ENCODE measurements at places on chromosomes 1 and 21.

DNA sequence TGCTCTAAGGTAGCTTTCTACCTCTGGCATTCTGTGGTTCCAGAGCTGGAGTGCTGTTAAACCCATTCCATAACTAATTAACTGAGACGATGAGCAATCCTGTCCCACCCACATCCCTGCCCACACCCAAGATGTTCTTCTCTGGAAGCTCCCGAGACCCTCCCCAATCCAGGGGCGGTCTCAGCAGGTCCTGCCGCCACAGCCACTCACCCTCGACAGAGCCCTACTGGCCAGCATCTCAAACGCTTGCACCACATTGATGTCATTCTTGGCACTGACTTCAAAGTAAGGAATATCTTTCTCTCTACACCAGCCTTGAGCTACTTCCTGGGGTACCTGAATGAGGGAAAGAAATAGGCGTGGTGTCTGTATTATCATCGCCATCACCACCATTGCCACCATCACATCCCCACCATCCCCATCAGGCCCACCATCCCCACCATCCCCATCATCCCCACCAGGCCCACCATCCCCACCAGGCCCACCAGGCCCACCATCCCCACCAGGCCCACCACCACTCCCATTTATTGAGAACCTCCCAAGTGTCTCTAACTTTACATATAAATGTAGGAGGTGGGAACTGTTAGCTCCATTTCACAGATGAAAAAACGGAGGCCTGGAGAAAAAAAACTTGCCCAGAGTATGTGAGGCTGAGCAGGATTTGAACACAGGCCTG is 17.7 kb downstream of the RAB7B start:
- DNase-seq = no peak

DNA sequence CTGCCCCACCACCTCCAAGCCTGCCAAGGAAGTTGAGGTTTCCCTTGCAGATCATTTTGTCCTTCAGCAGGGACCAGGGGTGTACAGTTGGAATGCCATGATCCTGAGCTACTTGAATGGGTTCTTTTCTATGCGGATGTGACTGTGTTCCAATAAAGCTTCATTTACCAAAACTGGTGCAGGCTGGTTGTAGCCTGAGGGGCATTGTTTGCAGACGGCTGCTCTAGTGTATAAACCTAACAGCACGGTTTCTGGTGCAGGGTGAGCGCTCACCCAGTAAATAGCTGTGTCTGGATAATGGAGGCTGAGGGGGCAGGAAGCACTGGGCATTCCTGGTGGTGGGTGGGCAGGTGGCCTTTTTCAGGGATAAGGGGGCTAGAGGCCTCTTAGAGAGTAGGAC is 72.7 kb upstream of the ACTL8 start:
- no peak for DNase-seq

DNA sequence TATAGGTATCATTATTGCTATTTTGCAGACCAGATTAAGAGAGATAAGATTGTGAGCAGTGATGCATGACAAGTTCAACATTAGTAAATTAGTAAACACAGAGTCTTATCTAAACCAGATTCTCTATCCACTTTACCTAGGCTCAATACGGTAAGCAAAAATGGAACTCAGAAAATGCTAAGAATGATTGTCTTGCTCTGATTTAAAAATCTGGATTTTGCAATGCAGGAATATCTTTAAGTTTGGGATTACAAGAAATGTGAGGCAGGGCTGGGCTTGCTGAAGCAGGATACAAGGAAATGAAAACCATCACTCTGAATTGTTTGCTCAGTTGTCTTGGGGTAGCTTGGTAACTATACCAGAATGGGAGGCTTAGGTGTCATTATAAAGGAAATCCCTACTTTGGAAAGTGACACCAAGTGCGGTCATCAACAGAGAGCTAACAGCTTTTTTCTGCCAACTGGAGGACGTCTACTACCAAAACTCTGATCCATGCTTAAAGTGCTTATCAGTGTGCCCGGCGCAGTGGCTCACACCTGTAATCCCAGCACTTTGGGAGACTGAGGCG is 332.7 kb upstream of the RUNX1 start:
- no peak for DNase-seq

- DNase-seq = no peak
These were observed 11.2 kb downstream of the PRMT2 start for GRCh38 chr21:46646541-46647154.

- peak; percentile 17 for DNase-seq
These were observed 129.3 kb upstream of the GORAB start for GRCh38 chr1:170402476-170403311.

DNA sequence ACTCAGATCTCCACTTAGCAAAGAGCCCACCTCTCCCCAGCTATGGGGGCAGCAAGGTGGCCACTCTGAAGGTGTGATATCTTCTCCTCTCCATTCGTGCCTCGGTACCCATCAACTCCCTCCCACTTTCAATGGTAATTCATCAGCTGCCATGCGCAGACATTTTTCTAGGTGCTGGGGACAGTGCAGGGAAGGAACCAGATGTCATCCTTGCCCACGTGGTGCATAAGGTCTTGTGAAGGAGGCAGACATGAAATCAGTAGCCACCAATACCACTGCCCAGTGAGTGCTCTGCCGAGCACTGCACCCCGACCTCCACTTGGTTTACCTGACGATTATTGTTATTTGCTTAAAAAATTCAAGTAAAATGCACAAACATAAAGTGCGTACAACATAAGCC is 76.3 kb upstream of the CSF3R start:
- no peak for DNase-seq

DNA sequence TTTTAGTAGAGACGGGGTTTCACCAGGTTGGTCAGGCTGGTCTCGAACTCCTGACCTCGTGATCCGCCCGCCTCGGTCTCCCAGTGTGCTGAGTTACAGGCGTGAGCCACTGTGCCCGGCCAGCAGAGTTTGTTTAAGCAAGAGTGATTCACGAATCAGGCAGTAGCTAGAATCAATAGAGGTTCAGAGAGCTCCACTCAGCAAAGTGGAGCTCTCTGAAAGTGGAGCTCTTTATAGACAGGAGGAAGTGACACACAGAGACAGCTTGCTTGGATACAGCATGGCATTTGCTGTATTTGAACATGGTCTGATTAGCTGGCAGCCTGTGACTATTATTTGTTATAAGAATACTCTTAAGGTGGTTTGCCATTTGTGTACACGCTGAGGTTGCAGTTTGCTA is 27.1 kb upstream of the CD34 start:
- DNase-seq = no peak

DNA sequence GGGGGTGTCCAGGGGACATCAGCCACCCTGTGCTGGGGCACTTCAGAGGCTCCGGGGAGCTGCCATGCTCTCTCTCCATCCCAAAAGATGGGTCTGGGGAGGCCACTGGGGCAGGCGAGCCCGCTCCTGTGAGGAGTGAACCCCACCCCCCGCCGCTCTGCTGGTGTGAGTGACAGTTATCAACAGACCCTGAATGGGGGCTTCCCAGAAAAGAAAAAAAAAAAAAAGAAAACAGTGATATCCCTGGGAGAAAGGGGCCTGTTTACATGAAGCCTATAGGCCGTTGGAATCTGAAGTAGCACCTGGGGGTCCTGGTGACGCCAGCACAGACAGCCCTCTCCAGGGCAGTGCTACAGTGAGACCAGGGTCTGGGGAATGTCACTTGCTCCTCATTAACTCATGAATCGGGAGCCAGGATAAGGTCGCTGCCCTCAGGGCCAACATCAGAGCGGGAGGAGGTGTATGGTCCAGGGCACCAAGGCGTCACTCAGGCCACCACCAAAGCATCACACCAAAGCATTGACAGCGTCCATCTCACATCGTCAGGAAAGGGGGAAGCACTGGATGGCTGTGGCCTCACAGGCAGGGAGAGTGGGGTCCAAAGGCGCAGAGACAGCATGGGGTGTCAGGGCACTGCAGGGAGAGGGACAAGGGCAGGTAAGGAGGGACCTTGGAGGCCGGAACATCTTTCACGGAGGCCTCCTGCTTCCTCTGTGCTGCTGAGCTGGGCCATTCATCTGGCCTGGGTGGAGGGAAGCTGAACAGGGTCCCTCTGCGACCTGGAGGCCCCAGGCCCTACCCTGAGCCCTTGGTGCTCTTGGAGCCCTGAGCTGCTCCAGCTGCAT is 8.4 kb upstream of the NPHP4 start:
- DNase-seq = no peak

DNA sequence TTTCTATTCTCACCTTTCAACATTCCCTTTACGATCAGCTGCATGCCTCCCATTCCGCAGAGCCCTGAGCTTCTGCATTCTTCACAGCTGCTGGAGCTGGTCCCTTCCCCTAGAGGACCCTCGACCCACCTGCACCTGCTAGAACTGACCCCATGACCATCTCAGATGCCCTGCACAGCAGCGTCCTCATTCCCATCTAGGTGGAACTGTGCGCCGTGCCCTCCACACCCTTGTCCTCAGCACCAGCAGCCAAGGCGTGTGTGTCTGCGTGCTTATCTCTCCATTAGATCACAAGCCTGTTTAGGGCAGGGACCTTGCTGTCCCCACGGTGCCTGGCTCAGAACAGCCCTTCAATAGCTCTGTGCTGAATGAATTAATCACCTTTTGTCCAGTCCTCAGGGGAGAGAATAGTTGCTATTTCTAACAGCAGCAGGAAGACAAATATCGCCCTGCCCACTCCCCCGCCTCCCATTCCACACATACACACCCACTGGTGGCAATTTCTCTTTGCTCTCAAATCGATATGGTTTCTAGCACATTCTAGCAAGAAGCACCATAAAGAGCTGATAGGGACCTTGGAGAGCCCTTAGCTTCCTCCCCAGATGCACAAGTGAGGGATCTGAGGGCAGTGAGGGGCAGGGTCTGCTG is 61.7 kb downstream of the KCNN3 start:
- no peak for DNase-seq

- DNase-seq = no peak
These were observed 33.3 kb downstream of the LDLRAD1 start for GRCh38 chr1:53984726-53985125.

DNA sequence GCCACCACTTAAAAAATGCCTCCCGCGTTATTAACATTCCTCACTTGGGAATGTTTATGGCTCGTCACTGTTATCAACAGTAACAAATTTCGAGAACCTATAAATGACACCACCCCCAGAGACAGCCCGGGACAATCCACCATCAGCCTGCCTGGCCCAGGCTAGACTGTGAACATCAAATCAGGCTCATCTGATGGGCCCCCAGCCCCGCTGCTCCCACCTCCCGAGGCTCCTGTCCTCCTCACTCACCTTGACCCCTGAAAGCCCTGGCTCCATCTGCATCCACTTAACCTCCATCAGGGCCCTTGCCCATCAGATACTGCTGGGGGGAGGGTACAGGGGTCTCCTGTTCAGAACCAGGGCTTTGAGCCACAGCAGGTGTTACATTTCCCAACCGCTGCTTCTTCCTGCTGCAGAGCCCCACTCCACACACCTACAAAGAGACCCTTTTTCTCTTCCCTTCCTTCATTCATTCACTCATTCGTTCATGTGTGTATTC is 156.5 kb upstream of the VAMP3 start:
- no peak for DNase-seq

- no peak for DNase-seq
These were observed 85.3 kb upstream of the ARHGAP29 start for GRCh38 chr1:94322696-94323095.

GRCh38 chr1:239478069-239478468 is 91.7 kb downstream of the CHRM3 start:
- DNase-seq = no peak

DNA sequence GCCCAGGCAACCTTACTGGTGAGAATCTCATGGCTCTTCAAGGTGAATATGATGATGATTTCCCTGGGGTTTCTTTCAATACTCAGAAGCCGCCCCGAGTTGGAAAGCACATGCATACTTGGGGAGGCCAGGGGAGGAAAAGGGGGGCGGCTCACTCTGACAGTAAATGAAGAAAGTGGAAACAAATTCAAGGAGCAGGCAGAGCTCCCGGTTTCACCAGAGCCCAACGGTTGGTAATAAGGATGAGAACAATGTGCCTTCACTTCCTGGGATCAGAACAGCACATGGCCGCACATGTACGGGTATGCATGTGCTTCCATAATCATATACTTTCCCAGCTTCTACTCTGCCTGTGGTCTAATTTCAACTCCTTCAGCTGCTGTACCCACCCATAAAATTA is 3.8 kb upstream of the ARHGEF2 start:
- no peak for DNase-seq

- DNase-seq = no peak
These were observed 187.3 kb downstream of the AK5 start for GRCh38 chr1:77468949-77469710.

GRCh38 chr1:98196012-98196411 is 275.2 kb upstream of the DPYD start:
- DNase-seq = no peak

DNA sequence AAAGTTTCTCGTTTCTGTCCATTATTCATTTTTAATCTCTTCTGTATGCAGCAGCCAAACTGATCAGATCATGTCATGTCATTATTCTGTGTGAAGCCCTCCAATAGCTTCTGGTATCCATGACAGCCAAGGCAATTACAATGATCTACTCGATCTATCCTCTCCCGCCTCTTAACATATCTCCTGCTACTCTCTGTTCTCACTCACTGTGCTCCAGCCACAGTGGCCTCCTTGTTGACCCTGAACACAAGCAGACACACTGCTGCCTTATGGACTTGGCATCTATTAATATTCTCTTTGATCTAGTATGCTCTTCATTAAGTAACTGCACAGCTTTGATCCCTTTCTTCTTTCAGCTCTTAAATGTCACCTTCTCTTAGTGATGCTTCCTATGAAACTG is 59.5 kb downstream of the TPR start:
- no peak for DNase-seq

GRCh38 chr21:29237110-29238052 is 61.3 kb upstream of the BACH1 start:
- no peak for DNase-seq

GRCh38 chr1:67134695-67135094 is at the start of gene C1orf141:
C1orf141 (minus strand) TSS chr1:67134970; CDS start chr1:67127240, 7,730 bp downstream.
- no peak for DNase-seq

- DNase-seq = no peak
These were observed 138.6 kb upstream of the B3GALT2 start for GRCh38 chr1:193325042-193325441.

GRCh38 chr1:82598337-82598736 is 797.6 kb downstream of the ADGRL2 start:
- DNase-seq = no peak

- peak; percentile 26 for DNase-seq
These were observed 66.4 kb downstream of the DAB1 start for GRCh38 chr1:57357462-57357861.

- no peak for DNase-seq
These were observed 1.5 kb upstream of the PARP1 start for GRCh38 chr1:226409392-226409791.

- DNase-seq = peak; percentile 40
These were observed at the start of gene CD48 for GRCh38 chr1:160711602-160712311. CD48 (minus strand) TSS chr1:160711822; CDS start chr1:160711763, 59 bp downstream.

DNA sequence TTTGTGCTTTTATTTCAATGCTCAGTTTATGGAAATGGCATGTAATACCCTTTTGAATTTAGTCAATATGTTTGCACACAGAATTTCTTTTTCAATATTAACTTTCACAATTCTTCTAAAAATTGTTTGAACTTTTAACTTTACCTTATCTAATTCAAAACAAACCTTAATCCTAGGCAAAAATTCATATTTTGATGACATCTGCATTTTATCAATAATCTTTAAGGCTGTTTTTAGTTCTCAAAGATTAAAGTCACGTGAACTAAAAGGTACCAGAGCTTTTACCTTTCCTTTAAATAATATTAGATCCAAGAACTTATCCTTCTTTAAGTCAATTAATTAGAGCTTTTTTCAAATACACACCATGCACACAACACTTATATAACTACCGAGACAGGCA is 218.9 kb upstream of the NCAM2 start:
- DNase-seq = no peak

- DNase-seq = peak; percentile 25
These were observed 7.4 kb downstream of the WDR77 start for GRCh38 chr1:111441573-111442192.
